ENCODE measurements at places on chromosomes 2 and 18.

GRCh38 chr2:129763966-129764365 is 215.5 kb upstream of the RAB6C start:
- DNase-seq, result no peak

- peak; percentile 92 for DNase-seq
Observed at GRCh38 chr2:38174646-38175423, 98.9 kb upstream of the CYP1B1 start.

- no peak for DNase-seq
Observed at GRCh38 chr18:11004294-11004693, 145.1 kb downstream of the PIEZO2 start.

- no peak for DNase-seq
Observed at GRCh38 chr2:235990344-235990743, 177.8 kb downstream of the GBX2 start.

GRCh38 chr2:3179208-3179607 is 198.4 kb downstream of the EIPR1 start:
- no peak for DNase-seq
